ENCODE measurements at places on chromosomes 6 and 20. TPM values are rescaled to one million over a fixed set of nuclear protein-coding genes. Genes with fewer than 3 reads are reported as not detected.

Gene CDS2
- 70.8 TPM for polyA plus RNA-seq

Gene CD83
- 15.8 TPM for polyA plus RNA-seq

Gene EBF4
- 13.2 TPM for polyA plus RNA-seq

Gene SPDEF
- polyA plus RNA-seq, result 0.24 TPM

Gene KHDC1L
- polyA plus RNA-seq, result not detected

Gene RAET1G
- not detected for polyA plus RNA-seq

Gene NOTCH4
- 5.7 TPM for polyA plus RNA-seq

Gene NANP
- 2.8 TPM for polyA plus RNA-seq

Gene MCCD1
- polyA plus RNA-seq, result not detected

Gene GGTLC1
- not detected for polyA plus RNA-seq

Gene GDAP1L1
- 216 TPM for polyA plus RNA-seq

Gene BTN1A1
- not detected for polyA plus RNA-seq

Gene RPS6KA2
- 34.3 TPM for polyA plus RNA-seq

Gene TCF19
- 2.5 TPM for polyA plus RNA-seq

Gene DCDC2
- polyA plus RNA-seq, result 0.57 TPM

Gene PRPH2
- not detected for polyA plus RNA-seq

Gene MCHR2
- polyA plus RNA-seq, result not detected

Gene C20orf96
- polyA plus RNA-seq, result 7.8 TPM

Gene ORC3
- 40.4 TPM for polyA plus RNA-seq

Gene FHL5
- not detected for polyA plus RNA-seq

Gene IP6K3
- not detected for polyA plus RNA-seq

Gene CEBPB
- 0.94 TPM for polyA plus RNA-seq

Gene SIRPA
- polyA plus RNA-seq, result 6.7 TPM

Gene VWA7
- polyA plus RNA-seq, result 5.3 TPM

Gene FAM209A
- not detected for polyA plus RNA-seq

Data from neural cell (in vitro differentiated cells).